Cerebellar nuclear complex (tissue), 1 donor: ENCODE measurements at places on chromosomes 7 and 10.

DNA sequence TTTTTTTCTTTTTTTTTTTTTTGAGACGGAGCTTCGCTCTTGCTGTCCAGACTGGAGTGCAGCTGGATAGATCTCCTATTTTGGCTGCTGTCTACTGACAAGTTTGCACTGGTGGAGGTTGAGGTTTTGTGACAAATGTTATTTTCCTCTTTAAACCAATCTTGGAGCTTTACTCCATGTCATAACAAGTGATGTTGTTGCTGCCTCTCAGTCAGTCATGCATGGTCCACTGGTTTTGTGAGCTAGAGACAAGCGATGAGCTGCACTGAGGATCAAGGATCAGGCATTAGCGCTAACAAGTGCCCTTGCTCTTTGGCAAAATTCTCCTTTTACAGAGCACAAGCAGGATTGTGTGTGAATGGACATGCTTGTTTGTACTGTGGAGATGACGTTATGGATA, 805 bp upstream of the WDFY4 start:
- DNase-seq: no peak

- DNase-seq: no peak
Observed at GRCh38 chr10:103394180-103394579, 2.1 kb downstream of the ATP5MK start.

- no peak for DNase-seq
Observed at GRCh38 chr7:55526770-55527169, 45.5 kb downstream of the VOPP1 start.

GRCh38 chr10:80701706-80702105, 164.0 kb downstream of the SH2D4B start:
- DNase-seq: no peak

DNA sequence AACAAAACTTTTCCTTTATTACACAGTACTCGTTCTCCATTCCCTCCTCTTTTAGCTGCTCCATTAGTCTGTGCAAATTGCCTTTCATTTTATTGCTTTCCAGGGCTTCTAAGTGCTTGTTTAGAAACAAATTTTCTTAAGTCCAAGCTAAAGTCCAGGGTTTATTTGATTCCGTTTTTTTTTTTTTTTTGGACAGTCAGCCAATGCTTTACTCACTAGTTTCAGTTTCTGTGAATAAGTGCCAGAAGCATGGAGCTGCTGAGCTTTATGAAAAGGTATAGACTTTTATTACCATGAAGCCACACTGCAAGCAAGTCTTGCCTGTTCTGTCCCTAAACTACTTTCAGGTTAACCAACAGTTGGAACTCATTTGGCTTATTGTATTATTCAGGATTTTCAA, 455.0 kb downstream of the GFRA1 start:
- no peak for DNase-seq

- DNase-seq: no peak
Observed at GRCh38 chr7:133364959-133365690, 112.2 kb downstream of the EXOC4 start.

DNA sequence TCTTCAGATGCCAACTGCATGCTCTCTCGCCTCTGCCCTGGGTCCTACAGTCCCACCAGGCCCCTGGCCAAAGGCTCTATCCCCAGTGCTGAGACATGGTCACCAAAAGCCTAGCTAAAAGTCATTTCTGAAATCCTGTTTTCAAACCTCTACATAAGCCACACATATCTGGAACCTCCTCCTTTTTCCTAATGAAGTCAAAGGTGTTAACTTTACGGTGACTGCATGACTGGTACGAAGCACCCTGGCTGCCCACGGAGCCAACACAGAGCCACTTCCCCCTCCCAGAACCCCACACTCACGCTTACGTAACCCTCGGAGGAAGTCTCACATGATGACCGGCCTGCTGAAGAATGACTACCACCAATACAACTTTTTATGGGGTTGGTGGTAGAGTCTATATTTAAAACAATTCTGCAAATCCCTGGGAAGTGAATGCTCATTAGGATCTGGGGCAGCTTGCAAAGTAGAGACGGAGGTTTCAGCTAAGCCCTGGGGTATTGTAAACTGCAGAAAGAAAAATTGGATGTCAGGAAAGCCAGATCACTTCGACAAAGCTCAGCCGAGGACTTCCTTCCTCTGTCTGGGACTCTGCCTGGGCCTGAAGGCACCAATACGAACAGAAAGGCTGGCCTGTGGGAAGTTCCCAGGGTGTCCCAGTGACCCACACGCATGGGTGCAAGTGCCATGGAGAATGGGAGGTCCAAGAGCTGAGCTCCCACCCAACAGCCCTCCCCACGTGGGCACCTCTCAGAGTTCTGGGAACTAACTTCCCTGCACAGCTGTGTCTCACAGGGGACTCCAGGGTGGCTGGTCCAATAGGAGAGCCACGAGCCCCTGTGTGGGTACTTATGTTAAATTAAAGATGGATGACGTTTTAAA, 50.7 kb downstream of the PDGFA start:
- DNase-seq: no peak

DNA sequence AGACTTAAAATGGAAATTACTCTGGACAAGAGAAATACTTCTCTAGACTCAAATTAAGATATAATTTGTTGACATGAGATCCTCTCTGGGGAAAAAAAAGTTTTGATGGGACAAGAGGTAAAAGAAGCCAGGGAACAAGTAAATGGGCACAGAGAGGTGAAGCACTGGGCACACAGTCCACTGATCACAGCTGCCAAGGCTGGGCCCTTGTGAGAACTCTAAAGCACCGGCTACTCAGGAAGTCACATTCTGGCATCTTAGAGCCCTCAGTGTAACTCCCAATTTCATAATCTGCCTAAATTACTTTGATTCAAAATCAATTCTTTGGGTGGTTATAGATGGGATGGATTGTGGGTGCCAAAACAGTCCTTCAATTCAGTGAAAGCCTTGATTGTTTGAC, 123.2 kb upstream of the CACNA2D1 start:
- no peak for DNase-seq

DNA sequence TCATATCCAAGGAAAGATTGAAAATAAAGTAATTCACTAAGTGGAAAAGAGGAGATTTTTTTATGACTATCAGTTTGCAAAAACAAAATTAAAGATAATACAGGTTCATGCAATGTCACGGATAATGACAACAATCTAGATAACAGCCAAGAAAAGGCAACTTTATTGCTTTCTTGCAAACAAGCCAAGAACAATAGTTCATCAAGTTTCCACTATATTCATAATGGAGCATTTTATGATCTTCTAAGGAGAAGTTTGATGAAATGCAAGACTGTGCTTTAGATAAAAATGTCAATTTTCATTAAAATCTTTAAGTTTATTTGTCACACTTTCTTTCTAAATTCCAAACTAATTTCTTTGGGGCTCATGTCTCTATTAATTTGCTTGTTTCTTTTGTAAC, 53.9 kb upstream of the NRP1 start:
- DNase-seq: no peak

- DNase-seq: no peak
Observed at GRCh38 chr7:88269586-88269985, 37.1 kb downstream of the STEAP4 start.

- DNase-seq: no peak
Observed at GRCh38 chr7:105623378-105623777, 42.1 kb upstream of the EFCAB10 start.

- DNase-seq: no peak
Observed at GRCh38 chr10:117107238-117107637, 30.8 kb downstream of the VAX1 start.

- no peak for DNase-seq
Observed at GRCh38 chr7:118517275-118517674, 292.8 kb downstream of the ANKRD7 start.

DNA sequence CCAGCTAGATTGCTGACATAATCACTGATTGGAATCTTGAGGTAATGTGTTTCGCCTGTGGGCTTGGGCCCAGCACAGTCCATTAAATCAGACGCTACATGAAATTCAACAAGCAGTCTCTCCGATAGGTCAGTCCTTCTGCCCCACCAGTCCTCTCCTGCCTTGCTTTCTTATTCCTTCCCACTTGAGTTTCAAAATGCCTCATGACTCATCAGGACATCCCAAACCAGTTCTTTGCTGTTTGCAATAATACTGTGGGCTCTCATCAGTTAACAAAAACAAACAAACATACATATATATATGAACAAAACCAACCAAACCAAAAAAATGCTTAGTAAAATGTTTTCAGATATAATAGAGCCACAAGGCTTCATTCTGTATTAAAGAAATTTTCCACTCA, 599.0 kb downstream of the SORCS1 start:
- DNase-seq: no peak

- no peak for DNase-seq
Observed at GRCh38 chr7:1732072-1732471, 62.0 kb downstream of the ELFN1 start.

- no peak for DNase-seq
Observed at GRCh38 chr7:75993689-75994387, 557 bp downstream of the TMEM120A start.

GRCh38 chr10:44068716-44069482, 316.0 kb downstream of the CXCL12 start:
- DNase-seq: no peak

- DNase-seq: no peak
Observed at GRCh38 chr7:44324481-44325200, 753 bp downstream of the CAMK2B start.

DNA sequence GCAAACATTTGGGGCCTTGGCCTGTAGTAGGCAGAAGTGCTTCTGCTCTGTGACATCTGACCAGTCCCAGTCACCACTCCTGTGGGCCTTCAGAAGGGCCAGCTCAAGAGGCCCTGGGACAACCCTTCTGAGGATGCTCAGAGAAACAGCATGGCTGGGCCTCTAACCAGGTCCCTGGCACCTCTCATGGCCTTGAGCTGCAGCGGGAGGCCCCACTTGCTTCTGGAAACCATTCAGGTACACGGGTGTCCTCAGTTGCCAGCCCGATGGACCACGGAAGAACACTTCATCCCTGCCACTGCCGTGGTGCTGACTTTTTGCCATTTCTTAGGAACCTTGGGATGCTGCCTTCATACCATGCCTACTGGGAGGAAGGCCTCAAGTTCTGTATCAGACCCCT, 57.6 kb downstream of the HSPA12A start:
- DNase-seq: no peak

GRCh38 chr7:80231707-80232106, 97.1 kb downstream of the GNAI1 start:
- DNase-seq: no peak

GRCh38 chr10:49632406-49633317, 18.8 kb downstream of the CHAT start:
- no peak for DNase-seq

DNA sequence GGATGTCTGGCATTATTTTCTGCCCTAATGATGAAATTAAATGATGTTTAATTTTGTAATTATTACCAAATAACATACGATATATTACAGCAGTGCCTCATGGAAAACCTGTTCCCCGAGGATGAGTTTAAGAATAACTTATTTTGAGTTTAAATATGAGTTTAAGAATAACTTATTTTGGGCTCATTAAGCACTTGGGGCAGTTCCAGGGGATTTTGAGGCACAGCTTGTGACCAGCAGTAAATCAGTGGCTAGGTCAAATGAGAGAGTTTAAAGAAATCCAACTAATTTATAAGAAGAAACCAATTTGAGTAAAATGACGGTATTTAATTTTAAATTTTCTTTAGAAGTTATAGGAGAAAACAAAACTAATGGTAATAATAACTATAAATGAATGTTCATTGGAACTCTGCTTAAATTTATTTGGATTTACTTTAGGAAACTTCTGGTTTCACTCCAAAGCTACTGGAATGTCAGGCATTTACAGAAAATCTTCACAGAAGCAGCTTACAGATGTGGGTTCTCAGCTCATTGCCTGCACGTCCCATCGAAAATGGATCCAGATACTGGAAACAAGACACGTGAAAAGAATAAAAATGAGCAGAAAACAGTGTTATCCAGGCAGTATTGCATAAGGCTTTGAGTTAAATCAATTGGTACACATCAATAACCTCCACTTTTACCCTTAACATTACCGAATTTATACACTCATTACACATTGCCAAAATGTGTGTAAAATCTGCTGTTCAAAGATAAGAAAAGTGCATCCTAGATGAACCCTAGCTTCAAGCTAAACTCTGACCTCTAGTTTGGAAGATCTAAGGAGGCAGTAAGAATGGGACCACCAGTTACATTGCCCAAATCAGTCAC, 784.5 kb upstream of the IGFBP3 start:
- no peak for DNase-seq

DNA sequence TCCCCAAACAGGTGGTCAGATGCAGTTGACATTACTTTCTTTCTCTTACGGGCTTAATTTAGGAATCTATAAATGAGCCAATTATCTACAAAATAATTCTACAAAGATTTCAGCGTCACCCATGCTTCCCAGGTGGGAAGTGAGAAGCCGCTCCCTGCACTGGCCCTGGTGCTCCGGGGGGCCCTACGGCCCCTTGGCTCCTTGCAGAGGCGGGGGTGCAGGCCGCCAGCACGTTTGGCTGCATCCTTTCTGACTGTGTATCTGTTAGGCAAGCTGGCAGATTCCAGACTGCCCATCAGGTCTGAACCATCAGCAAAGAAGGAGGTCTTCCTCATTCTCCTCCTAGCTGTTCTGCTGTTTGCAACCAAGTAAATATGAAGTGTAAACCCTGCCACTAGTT, 16.3 kb downstream of the VWC2 start:
- no peak for DNase-seq

GRCh38 chr7:80916770-80917741, 1.8 kb downstream of the SEMA3C start:
- DNase-seq: no peak

- no peak for DNase-seq
Observed at GRCh38 chr10:132257271-132257670, 50.5 kb downstream of the STK32C start.

GRCh38 chr10:82742478-82742877, 867.5 kb downstream of the NRG3 start:
- DNase-seq: no peak

- DNase-seq: no peak
Observed at GRCh38 chr10:72756674-72757385, 64.9 kb downstream of the MCU start.

DNA sequence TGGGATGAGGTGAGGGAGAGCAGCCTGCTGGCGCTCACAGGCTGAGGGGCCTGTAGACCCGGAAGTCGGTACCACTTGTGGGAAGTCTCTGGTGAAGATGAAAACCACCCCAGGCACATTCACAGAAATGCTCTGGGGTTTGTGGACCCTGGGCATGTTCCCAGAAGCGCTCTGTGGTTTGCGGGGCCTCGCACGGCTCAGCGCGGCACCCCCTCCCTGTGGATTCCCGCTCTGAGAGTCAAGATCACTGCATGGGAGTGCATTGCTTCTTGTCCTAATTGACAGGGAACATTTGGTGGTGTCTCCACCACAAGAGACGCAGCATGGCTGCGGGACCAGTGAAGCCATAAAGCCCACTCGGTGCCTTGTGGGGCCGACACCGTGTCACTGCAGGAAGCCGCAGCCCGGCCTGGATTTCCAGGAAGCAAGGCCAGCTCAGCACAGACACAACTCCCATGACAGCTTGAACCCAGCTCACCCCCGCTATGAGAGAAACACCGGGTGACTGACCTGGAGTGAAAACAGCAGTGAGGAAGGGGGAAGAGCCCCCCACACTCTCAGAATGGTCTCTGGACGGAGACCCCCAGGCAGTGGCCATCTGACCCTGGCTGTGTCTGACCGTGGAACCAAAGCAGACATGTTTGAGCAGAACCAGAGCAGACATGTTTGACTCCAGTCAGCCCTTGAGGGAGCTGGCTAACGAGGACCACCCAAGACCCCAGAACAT, 157.2 kb downstream of the PTPRN2 start:
- no peak for DNase-seq

- DNase-seq: no peak
Observed at GRCh38 chr7:85713171-85713570, 526.3 kb upstream of the SEMA3D start.
